GM03348 (cell line): ENCODE measurements at places on chromosomes 1 and 21.

DNA sequence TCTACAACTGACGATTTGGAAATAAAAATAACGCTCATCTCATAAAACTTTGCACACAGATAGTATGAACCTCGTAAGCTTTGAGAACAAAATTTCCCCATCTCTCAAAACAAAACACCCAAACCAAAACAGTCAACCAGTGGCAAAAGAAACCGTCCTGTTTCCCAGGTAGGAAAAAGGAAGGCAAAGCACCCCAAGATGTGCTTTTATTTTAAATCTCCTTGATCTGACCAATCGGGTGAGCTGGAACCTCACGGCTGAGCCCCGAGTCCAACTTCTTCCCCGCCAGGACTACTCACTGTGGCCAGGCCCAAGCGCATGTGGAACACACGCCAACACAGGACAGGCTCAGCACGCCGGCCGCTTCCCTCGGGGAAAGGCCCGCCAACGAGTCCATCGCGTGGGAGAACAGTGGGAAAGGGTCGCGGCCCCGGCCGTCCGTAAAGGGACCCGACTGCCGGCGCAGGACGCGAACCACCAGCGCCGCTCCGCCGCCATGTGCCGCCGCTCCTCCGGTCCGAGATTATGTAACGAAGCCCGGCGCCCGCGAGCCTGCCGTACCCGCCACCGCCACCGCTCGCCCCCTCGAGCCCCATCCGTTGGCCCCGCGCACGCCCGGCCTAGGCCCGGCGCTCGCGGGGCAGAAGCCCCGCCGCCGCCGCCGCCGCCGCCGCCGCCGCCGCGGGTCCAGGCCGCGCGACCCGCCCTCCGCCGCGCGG, 759 bp downstream of the AHCTF1 start:
- DNase-seq = peak; percentile 75

DNA sequence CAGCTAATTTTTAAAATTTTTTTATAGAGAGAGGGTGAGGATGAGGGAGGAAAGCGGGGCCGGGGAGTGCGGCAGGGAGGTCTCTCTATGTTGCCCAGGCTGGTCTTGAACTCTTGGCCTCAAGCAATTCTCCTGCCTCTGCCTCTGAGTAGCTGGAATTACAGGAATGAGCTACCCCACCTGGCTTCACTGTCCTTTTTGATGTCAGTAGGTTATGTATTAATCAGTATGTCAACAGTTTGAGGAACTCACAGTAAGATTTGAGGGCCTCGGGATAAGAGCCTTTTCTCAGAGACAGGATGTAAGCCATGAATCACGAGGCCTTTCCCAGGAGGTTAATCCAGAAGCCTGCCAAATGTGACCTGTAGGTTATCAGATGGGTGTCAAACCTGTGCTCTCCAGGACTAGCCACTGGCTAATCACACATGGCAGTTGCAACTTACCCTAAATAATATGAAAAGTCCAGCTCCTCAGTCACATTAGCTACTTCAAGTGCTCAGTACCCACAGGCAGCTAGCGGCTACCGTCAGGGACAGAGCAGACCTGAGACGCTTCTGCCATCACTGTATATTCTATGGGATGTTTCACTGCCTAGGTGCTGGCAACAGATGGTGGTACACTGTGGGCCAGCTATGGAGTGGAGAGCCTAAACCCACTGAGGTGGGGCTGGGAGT, 33.1 kb downstream of the TRIM67 start:
- DNase-seq = no peak

- DNase-seq = peak; percentile 74
Measured at GRCh38 chr1:30704271-30704670, 19.1 kb downstream of the MATN1 start.

DNA sequence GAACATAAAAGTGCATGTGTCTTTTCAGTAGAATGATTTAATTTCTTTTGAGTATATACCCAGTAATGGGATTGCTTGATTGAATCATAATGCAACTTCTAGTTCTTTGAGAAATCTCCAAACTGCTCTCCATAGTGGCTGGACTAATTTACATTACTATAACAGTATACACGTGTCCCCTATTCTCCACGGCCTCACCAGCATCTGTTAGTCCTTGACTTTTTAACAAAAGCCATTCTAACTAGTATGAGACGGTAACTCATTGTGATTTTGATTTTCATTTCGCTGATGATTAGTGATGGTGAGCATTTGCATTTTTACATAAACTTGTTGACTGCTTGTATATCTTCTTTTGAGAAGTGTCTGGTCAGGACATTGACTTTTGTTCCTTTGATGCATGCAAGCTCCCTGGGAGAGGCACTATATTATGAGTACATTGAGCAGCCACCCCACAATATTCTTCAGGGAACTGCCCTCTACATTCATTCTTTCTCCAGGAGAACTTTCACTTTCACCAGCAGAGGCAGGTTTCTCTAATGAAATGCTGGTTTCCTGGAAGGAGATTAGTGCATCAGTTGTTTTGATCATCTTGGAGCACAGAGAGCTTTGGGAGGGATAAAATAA, 51.9 kb upstream of the LPGAT1 start:
- no peak for DNase-seq

GRCh38 chr1:10170239-10170574, 40.2 kb upstream of the KIF1B start:
- DNase-seq = no peak

DNA sequence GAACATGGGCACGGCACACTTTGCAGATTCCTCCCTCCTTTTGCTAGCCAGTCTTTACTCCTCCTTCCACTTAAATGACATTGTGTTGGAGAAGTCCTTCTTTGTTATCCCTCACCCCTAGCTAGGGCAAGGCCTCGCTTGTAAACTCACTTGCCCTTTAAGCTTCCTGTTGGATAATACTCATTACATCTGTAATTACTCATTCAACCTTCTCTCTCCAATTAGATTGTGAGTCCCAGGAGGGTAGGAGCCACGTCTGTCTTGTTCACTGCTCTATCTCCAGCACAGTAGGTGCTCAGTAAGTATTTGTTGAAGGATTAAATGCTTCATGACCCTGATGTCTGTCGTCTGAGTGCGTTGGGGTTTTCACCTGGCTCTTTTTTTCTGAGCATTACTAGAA, 98.7 kb upstream of the USP24 start:
- no peak for DNase-seq

DNA sequence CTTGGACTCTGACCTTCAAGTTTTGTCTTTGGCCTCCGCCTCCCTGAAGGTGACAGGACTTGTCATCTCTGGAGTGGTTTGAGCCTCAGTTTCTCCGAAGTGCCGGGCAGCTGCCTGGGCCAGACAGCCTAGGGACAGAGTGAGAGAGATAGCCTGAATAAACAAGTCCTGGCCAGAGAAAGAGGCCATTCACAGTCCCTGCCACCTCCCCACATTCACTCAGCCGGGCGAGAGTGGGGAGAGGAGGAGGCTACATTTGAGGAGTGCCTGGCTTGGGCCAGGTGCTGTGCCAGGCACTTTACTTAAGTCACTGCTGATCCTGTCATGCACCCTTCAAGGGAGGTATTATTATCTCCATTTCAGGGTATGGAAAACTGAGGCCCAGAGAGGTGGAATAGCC, 3.5 kb downstream of the EXTL1 start:
- DNase-seq = no peak

GRCh38 chr1:87833166-87833565, 504.5 kb downstream of the LMO4 start:
- DNase-seq = no peak

DNA sequence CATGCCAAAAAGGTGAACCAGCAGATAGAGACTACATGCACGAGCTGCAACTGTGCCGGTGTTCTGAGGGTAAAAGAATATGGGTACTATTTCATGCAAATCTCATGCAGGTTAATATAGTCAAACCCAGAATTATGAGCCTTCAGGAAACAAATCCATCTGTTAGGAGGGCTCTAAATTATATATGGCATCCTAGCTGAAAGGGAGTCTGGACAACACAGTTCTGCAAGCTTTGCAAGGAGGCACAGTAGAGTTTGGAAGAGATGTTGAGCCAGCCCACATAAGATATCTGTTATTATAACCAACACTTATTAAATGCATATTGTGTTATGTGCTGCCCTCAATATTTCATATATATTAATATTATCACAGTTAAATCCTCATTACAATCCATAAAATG, 50.5 kb upstream of the PALMD start:
- DNase-seq = no peak

- no peak for DNase-seq
Measured at GRCh38 chr21:39834543-39834942, 32.7 kb upstream of the PCP4 start.

DNA sequence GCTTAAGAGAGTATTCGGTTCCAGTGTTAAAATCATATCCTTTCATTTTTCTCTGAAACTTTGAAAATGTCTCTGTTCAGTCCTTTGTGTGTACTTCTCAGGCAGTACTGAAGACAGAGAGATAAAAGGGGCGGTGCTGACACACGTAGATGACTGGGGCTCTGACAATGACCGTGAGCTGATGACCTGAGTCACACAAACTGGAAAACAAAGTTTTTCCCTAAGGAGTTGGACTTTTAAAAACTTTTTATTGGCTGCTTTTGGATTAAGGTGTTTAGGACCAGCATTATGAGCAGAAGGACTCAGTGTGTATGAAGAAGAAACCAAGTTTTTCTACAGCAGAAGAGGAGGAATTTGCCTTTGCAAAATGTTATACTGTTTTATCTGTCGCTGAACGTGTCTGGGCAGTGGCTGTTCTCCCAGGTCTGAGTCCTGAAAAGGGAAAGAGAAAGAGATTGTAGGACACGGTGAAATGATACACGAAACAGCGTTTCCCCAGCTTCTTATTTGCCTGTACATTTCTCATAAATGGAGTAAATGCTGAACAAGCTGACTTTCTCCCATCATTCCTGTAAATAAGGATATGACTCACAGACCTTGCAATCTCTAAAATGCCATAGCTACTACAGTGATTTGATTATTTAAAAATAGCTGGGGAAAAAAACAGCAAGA, 51.5 kb downstream of the MAP3K7CL start:
- DNase-seq = peak; percentile 73

GRCh38 chr1:14439015-14439414, 159.5 kb upstream of the KAZN start:
- peak; percentile 46 for DNase-seq

DNA sequence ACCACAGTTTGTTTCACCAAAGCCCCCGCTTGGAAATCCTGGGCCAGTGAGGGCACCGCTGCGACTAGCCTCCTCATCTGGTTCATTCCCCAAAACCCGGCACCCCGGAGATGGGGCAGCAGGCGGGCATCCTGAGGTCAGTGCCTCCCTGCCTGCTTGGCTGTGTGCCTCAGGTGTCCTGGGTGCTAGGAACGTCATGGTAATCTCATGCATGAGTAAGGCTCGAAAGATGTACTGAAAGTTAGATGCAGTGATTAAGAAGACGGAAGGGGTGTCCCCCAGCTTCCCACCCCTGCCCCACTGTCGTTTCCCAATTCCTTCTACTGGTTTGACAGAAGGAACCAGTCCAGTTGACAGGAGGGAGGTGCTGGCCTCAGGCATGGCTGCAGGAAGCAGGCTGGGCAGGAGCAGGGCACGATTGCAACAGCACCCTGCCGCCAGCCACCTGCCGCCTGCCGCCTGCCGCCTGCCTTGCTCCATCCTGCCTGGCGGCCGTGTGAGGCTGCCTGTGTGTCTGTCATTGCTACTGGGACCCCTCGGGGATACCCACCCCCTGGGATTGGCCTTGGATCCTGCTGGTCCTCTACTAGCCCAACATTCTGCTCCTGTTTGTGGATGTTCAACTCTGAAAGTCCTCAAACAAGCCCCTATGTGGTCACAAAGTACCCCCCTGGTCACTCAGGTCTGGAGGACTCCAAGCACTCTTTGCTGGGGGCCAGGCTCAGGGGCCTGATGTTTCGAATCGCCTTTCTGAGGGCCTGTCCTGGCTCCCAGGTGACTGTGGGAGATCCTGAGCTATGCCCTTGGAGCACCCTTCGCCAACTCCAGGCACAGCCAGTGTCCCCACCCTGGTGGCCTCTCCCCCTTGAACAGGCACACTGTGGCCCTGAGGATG, 73.0 kb upstream of the IFFO2 start:
- DNase-seq = no peak
